Amygdala (tissue), 56 donors: ENCODE measurements at places on chromosomes 6 and 20.

- no peak for DNase-seq
Measured at GRCh38 chr6:157220485-157220884, 102.8 kb downstream of the TMEM242 start.

DNA sequence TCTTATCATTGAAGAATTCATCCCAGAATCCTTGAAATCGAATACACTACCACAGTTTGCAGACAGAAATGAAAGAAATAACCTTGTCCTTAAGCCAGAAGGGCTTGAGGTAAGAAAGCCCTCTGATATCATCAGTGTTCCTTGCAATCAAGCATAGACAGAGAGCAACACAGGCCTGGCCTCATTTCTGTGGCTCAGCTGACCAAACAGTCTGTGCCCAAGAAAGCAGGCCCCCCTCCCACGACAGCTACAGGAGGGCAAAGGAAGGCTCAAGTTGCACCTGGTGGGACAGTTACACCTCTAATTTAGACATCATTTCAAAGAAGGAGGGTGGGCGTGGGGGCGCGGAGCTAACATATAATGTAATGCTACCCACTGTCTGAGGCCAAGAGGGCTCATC is 21.6 kb downstream of the KIF16B start:
- no peak for DNase-seq

DNA sequence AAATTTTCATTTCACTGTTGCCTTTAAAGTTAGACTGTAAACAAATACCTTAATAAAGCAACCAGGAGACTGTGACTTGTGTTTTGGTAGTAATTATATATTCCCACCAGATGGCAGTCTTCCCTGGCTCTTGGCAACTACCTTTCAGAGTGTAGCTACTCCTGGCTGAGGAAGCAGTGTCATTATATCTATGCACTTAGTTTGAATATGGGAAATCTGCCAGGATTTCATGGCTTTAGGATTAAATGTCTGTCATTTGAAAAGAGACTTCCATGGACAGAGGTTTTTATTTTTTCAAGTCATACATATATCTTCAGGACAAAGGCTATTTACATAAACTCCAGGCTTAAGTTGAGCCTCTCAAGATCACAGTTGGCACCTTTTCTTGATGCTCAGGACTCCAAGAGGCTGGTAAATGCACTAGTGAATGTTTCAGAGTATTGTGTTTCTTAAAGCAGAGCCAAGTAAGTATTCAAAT is 160.1 kb downstream of the C6orf58 start:
- DNase-seq = no peak

DNA sequence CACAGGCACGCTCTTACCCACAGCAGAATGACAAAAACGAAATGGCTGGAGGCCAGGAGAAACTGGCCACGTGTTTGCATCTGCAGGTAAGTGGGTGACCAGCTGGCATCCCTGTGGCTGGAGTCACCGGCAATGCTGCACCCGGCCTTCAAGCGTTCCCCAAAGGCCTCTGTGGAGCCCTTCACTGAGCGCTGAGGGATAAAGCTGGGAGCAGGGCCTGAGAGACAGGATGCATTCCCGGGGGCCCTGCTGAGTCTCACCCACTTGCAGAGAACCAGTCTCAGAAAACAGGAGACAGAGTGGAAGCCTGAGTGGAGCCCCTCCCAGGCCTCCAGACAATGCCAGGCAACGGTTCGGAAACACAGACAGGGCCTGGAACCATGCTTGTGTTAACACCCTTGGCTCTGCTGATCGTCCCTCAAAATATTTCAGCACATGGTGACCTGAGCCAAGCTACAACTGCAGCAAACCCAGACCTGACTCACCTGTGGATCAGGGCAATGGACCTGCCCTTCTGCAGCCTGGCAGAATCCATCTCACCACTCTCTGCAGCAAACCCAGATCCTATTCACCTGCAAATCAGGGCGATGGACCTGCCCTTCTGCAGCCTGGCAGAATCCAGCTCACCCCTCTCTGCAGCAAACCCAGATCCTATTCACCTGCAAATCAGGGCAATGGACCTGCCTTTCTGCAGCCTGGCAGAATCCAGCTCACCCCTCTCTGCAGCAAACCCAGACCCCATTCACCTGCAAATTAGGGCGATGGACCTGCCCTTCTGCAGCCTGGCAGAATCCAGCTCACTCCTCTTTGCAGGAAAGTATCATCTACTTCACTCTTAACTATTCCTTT is 39.8 kb downstream of the TBXT start:
- DNase-seq = no peak

DNA sequence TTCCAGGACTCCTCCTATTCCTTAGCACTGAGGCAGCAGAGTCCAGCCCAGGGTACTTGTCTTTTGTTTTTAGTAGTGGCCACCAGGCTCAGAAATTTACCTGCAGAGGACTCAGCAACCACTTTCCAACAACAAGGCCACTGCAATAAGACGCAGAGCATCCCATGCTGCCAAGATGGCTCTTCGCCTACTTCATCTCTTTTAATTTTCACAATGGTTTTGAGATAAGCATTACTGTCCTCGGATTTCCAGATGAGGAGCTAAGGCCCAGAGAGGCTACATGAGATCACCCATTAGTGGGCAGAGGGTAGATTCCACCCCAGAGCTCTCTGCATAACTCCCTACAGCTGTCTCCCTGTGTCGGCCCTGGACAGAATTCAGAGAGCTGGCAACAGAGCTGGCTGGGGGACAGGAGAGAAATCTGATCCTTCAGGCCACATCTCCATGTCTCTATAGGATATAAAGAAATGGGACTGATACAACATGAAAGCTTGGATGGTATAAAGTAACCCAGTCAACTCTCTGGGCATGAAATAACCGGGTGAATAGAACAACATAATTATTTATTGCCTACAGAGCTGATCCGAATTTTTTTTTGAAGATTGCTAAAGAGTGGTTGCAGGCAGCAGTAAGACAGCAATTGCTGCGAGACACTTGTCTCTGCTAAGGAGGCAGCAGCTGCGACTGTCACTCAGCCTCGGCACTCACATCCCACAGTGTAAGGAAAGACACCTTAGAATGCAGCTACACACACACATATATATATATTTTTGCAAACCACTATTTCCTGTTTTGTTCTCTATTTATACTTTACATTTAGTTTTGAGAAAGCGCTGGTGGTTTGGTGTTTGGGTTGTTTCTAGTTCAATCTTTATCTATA is 37.2 kb downstream of the SCML4 start:
- DNase-seq = peak; percentile 4

- DNase-seq = no peak
Measured at GRCh38 chr6:79719248-79719960, 88.3 kb downstream of the SH3BGRL2 start.

DNA sequence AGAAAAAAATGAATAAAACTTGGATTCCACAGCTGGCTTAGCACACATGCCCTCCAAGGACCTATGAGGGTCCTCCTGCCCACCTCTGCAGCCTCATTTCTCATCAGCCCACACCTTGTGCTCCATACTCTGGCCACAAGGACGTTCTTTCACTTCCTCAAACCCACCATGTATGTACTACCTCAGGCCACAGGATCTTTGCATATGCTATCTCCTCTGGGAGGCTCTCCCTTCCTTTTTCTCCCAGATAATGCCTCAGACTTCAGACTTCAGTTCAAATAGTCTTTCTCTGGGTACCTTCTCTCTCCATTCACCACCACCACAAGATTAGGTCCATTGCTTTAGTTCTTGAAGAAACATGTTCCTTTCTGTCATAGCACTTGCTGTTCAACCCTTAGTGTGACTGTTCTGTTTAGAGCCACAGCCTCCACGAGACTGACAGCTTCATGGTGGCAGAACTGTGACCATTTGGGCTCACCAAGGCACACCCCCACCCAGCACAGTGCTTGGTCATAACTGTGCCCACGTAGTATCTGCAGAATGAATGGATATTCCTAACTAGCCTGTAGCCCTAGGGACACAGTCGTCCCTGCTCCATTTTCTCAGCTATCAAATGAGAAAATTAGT is 146.7 kb upstream of the LRFN2 start:
- no peak for DNase-seq

- no peak for DNase-seq
Measured at GRCh38 chr20:45058168-45058850, 42.6 kb downstream of the KCNS1 start.

DNA sequence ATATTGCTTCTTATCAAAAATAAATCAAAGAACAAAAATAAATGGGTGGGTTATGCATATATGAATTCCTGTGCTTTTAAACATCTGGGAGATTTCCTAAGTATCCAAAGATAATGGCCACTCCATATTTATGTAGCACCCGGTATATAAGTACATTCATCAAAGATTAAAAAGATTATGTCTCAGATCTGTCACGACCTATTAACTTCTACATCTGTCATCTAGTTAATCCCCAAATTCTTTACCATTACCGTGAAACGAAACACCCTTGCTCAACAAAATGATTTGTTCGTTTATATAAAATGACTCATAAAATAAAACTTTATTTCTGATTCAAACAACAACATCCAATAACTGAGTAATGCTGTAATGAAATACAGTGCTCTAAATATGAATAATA is 64.8 kb upstream of the FOXQ1 start:
- DNase-seq = no peak

DNA sequence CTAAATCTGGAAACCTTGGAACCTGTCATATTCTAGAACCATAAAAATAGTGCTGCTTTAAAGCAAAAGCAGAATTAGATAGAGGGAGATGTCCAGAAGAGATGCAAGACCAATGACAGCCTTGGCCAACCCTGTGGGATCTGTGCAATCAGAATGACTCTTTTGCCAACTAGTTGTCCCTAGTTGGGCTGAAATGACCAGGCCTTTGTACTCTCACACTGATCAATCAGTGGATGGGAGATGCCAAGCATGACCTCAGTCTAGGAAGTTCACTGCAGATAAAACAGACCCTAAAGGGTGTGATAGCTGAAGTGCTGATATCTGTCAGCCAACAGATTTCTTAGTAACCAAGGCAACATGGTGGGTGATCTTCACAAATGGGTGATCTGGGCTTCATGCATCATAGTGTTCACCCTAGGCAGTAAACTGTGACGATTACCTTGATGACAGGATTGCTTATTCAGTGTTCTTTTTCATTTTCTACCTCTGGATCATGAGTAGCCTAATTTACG is 52.1 kb downstream of the BCKDHB start:
- no peak for DNase-seq

GRCh38 chr6:150408842-150409241 is 40.0 kb downstream of the IYD start:
- DNase-seq = no peak

DNA sequence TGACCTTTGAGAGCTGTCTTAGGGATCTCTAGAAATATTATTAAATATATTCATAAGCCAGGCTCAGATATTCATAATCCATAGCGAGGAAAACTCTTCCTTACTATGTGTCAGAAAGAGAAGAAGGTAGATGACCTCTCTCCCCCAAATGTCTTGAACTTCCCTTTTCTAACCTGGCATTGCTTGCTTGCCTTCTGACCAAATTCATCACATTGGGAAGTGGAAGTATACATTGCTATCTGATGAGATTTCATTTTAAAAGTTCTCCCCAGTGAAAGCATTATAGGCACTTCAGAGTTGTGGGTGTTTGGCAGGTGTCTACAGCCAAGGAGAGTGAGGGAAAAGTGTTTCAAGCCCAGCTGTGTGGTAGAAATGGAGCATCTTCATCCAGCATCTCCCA is 197.3 kb downstream of the ZFAND3 start:
- no peak for DNase-seq

- no peak for DNase-seq
Measured at GRCh38 chr6:25086500-25087091, 150.8 kb upstream of the RIPOR2 start.
